ENCODE measurements at places on chromosomes 5 and 9.

DNA sequence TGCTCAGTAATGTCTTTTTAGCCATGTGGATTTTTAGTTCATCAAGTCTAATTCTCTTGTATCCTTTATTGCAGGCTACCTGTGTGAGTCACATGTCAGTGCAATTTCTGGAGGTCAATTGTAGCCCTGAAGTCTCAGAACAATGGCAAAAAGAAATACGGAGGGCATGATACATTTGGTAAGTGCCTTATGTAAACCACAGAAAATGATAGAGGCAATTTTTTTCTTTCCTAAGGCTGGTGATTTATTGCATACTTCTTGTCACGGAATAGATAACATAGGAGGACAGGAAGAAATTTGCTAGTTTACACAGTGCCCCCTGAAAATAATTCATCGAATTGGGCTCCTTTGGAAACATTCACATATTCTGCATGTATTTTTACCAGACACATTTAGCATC, 235.9 kb downstream of the DMRTA1 start:
- no peak for DNase-seq

- no peak for DNase-seq
Observed at GRCh38 chr5:58759745-58760144, 176.9 kb downstream of the RAB3C start.

- no peak for DNase-seq
Observed at GRCh38 chr5:89005990-89006389, 123.0 kb upstream of the MEF2C start.

DNA sequence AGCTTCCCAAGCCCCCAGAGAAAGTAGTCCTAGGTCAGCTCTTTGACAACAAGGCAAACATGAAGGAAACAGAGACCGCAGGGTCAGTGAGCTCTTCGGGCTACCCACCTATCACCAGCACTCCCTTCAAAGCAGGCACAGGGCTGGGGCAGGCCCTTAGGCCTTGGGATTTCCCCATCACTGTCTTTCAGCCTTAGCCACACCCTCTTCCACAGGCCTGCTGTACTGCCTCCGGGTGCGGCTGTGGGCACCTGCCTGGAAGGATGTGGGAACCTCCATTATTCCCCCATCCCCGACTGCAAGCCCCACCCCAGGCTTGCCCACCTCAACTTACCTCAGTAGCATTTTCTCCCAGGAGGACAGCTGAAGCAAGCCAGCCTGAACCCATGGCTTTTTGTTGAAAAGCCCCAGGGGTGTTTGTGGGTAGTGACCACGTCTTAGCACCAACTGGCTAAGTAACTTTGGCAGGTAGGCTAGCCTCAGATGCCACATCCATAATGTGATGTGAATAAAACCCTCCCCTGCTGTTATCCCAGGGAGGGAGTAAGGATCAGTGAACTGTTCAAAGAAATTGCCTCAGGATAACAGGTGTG, 100.2 kb downstream of the PIK3R1 start:
- DNase-seq = no peak

DNA sequence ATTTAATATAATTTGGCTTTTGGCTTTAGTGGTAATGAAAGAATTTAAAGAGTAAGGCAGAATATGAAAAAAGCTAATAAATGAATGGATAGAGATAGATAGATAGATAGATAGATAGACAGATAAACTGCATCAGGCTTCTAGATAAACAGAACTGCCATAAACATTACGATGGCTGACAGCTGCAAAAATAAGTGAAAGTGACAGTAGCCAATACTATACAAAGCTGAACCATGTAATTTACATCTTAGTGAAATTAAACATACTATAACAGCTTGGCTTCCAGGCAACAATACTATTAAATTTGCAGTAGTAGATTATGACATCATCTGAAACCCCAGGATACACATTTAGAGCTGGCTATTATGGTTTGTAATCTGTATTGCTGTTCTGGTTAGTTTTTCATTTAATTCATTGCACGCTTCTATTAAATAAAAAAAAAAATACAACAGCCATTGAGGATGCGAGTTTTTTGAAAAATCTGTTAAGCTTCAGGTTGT, 1354.8 kb downstream of the PTPRD start:
- DNase-seq = no peak

DNA sequence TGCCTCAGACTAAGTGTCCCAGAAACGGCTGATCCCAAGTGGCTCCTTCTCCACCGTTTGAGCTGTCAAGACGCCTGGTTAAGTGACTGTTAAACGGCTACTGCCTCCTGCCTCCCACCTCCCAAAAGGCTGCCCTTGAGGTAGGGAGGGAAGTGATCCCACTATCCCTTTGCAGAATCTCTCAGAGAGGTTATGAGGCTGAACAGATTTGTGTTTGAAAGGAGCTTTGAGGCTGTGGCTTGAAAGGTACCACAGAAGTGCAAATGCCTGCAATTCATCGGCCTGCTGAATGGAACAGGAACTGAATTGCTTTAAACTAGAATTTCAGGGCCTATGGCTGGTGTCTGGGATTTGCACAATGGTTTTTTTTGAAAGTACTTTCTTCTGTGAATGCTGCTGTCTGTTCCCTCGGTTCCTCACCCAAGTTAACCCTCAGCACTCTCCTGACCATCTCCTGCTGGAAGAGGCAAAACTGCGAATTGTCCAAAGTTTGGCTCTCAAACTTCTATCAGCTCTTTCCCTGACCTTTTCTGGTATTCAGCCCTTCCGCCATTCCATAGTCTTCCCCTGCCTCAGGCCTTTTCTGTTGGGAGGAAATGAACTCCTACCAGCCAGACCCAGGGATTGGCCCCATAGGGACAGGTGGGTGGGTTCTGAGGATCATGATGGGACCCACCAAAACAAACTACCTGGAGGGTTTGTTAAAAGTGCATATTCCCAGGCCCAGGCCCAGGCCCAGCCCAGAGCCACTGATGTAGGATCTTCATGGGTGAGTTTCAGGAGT, 453.3 kb downstream of the KDM4C start:
- DNase-seq = no peak

GRCh38 chr9:20873240-20873865, 158.1 kb downstream of the HACD4 start:
- no peak for DNase-seq

DNA sequence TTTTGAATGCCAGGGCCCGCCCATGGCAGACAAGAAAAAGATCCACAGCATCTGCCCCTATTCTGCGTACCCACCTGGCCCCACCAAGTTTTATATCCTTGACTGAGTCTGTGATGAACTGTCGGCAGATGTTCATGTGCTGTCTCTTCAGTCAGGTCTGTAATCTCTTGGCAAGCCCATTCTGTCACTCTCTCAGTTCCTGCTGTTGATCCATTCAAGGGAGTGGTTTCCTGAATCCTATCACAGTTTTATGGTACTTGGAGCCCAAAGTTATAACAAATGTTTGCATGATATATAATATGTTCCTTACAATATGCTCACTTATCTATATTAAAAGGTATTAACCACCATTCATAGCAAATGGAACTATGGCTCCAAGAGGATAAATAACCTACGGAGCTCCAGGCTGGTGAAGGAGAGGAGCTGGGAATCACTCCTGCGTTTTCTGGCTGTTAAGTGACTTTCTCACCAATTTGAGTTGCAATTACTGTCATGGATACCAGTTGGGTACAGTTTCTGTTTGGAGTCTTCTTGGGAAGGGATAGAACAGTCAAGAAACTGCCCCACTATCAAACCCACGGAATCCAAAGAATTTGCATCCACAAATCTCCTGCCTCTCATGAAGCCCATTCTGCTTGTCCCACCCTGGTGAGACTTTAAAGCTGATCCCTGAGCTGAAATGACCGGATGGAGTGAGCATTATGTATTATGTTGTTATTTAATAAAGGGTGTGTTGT, 103.4 kb upstream of the SPRY4 start:
- DNase-seq = no peak

DNA sequence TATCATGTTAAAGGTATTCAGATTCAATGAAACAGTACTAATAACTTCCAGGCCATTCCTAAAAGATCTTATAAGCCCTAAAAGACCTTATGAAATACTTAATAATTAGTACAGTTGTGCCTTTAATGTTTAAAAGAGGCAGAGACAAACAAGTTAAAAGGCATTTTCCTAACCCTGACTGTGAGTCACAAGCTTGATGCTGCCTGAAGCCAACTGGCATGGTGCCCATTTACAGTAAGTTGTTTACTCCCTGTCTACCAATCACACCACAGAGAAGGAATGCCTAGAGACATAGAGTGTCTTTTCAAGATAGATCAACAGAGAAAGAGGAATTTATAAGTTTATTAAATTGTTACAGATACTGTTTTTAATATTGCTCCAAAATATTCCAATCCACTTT, 47.8 kb downstream of the NR3C1 start:
- no peak for DNase-seq

Data from stimulated activated CD8-positive, alpha-beta memory T cell treated with anti-CD3 and anti-CD28 coated beads, Interleukin-7, amount 100 ng/mL, for 24 hours (primary cell).